ENCODE measurements at places on chromosomes 7 and 10.

- DNase-seq: no peak
These were observed 80.0 kb upstream of the COL1A2 start for GRCh38 chr7:94314413-94315410.

- DNase-seq: no peak
These were observed 42.8 kb upstream of the ZNF32 start for GRCh38 chr10:43691485-43691884.

DNA sequence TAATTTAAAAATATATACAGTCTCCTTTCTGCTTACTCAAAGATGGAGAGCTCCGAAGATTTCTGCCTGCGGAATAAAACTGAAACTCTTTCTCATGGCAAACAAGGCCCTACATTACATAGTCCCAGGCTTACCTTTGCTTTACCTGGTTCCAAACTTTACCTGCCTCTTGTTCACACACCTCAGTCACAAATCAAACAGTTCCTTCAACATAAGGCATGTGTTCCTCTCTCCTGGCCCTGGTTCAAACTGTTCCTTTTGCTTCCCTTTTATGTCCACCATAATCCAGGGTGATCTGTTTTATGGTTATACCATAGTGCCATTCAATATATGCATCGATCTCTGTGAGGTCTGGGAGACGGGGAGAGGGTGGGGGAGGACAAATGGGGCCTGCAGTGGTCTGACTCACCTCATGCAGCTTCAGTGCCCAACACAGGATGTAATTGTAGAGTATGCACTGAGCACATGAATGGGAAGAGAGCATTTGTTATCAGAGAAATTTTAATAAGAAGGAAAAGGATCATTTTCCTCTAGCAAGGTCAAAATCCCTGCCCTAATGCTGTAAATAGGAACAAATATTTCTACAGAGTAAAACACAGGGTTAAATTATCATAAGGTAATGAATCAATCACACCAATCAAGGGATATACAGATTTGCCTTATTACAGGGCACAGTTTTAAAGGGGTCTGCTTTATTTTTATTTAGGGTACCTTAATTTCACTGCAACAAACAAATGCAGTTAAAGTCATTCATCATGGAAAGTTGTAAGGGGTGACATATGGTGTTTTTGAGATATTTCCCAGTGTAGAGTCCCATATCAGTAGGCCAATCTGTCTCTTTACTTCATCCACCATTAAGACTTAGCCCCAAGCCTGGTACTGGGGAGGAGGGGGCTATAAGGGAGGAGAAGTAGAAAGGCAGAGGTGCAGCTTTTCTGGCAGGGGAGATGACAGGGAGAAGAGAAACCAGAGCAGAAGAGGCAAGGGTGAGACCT is 88.8 kb upstream of the PDE1C start:
- no peak for DNase-seq

GRCh38 chr10:15865304-15865703 is 5.0 kb upstream of the MINDY3 start:
- no peak for DNase-seq

DNA sequence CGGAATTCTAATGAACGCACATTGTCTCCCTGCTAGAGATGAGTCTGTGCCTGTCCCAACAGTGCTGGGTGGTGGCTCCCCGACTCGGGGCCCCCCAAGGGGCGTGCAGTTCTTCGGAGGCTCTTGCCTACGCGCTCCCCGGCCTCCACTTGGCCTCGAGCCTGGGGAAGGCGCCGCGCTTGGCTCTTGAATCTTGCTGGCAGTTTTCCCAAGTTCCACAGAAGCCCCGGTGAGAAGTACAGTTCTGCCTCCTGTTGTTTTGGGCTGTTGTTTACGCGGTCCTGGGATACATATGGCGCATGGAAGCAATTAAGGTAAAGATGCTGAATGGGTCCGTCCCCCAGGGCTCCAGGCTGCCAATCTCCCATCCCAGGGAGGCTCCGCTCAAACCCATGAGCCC is 32.6 kb upstream of the UNCX start:
- no peak for DNase-seq

DNA sequence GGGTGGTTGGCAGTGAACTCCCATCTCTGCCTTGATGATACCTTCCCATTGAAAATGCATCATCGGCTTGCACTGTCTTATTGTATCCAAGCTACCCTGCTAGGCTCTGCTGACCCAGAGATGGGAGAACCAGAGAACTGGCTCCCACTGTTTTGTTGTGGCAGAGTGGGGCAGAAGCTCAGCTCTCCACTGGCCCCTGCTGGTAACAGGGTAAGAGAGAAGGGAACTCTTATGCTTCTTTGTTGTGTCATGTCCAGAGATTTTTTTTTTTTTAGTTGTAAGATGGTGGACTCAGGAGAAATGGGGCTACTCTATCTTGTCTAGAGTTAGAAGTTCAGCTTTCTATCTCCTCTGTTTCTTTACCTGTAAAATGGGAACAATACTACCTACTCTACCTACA is 100.5 kb upstream of the SDK1 start:
- no peak for DNase-seq

- DNase-seq: no peak
These were observed 70.7 kb downstream of the CRPPA start for GRCh38 chr7:16350634-16351033.

DNA sequence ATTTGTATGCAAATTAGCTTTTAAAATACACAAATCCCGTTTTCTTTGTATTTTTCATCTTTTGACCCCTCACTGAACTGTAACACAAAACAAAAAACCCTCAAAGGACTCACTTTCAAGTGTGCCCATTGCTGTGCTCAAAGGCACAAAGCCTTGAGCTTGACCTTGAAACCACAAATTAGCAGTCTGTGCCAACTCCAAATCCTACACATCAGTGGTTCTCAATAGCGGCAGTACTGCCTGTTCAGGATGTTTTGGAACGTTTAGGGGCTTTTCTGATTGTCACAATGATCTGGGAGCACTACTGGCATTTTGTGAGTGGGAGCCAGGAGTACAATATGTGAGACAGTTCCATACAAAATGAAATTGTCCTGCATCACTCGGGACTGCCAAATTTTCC is 55.5 kb downstream of the KDM7A start:
- no peak for DNase-seq

GRCh38 chr10:120262857-120263547 is 194.0 kb upstream of the PLPP4 start:
- DNase-seq: no peak

- DNase-seq: no peak
These were observed 50.6 kb downstream of the PRTFDC1 start for GRCh38 chr10:24901686-24902399.

- no peak for DNase-seq
These were observed 141.6 kb downstream of the TSPAN12 start for GRCh38 chr7:120716307-120716706.

- no peak for DNase-seq
These were observed 16.9 kb upstream of the TAX1BP1 start for GRCh38 chr7:27723085-27723484.

DNA sequence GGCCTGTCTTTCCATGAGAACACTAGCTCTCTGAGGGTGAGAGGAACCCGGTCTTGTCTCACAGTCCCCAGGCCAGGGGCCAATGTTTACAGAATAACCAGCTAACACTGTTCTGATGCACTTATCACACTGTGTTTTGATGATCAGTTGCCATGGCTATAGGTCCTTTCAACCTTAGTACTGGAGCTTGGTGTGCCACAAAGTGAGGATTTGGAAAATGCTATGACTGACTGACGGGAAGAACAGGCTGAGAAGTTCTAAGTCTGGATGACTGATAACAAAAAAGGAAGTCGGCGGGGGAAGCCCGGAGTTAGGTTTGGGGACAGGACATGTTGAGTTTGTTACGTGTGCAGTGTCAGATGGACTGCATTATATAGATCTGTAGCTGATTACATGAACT is 141.8 kb downstream of the CTTNBP2 start:
- DNase-seq: no peak
